ENCODE measurements at places on chromosomes 7 and 10.

DNA sequence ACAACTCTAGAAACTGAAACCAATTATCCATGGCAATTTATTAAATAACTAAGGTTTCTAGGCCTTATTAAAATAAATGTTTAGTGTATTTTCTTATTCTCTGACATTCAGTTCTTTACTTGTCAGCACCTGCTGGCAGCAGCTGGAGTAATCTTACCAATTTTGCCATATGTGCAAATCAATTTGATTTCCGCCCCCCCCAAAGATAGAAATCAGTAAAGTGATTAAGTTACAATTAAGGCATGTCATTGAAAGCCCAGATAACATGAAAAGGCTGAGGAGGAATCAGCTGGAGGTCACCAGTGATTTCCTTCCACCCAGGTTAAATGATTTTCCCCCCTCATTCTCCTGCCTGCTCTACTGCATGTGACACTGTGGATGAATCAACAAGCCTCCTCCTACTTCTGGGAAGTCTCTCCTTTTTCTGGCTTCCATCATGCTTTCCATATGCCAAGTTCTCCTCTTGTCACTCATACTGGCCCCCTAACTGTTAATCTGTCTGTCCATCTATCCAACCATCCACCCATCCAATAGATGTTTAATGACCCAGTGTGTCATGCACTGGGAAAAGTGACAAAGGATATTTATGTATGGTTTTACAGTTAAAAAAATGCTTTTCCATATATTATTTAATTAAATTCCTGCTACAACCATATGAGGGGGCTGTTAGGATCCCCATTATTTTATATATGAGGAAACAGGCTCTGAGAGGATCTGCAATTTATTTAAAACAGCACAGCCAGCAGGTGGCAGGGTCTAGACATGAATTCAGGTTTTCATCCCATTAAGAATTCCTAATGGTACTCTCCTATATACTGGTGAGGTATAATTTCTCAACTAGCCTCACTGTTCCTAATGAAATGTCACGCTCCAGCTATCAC, 116.5 kb downstream of the ATXN7L1 start:
- no peak overlapping the region for H3K27ac ChIP-seq
- H3K4me1 ChIP-seq = peaks cover 26% of the 10 kb centered on the region
- DNase-seq = no peak

GRCh38 chr7:13144673-13145072, 457.2 kb downstream of the ARL4A start:
- DNase-seq = no peak
- no peak overlapping the region for H3K27ac ChIP-seq
- no peaks in the 10 kb centered on the region for H3K36me3 ChIP-seq

- no peak overlapping the region for H3K4me3 ChIP-seq
- H3K27me3 ChIP-seq = no peaks in the 10 kb centered on the region
- no peak for DNase-seq
- H3K27ac ChIP-seq = no peak overlapping the region
- no peaks in the 10 kb centered on the region for H3K36me3 ChIP-seq
These were observed 417.1 kb downstream of the GPAM start for GRCh38 chr10:111766464-111766863.

DNA sequence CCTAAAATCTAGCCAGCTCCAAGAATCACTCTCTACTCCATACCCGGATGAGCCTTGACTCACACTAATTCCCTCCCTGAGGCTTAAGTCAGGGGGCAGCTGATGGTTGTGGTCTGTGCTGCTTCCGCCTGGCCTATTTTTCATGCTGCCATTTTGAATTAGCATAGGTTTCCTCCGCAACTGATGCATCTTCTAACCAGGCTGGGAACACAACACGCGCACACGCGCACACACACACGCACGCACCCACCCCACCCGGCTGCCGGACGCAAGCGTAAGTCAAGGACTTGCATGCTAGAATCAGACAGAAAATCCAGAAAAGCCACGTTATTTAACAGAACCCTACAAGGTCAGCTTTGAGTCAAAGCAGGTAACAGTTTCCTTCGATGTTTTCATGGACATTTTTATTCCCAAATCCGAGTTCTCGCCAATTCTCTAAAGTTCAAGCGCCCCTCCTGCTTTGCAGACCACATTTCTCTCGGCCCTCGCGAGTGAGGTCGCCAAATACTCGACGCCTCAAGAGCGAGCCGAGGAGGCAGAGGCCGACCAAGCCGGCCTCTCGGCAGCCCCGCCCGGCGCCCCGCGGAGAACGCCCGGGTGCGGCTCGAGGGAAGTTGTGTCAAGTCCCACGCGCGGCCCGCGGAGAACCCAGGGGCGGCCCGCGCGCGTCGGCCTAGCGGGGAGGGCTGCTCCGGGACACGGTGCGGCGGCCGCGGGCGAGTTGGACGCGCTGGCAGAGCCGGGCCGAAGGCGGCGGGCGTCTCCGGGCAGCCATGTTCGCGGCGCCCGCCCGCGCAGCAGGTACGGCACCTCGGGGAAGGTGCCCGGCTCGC, 961 bp downstream of the SCRN1 start:
- H3K4me3 ChIP-seq = peak overlapping the region; percentile 58
- peaks cover 10% of the 10 kb centered on the region for H3K4me1 ChIP-seq
- H3K36me3 ChIP-seq = no peaks in the 10 kb centered on the region
- DNase-seq = peak; percentile 17

GRCh38 chr10:61612450-61612849, 50.3 kb upstream of the CABCOCO1 start:
- no peak for DNase-seq
- H3K27me3 ChIP-seq = no peaks in the 10 kb centered on the region
- no peaks in the 10 kb centered on the region for H3K4me1 ChIP-seq

- no peak for DNase-seq
- no peaks in the 10 kb centered on the region for H3K27me3 ChIP-seq
- H3K36me3 ChIP-seq = no peaks in the 10 kb centered on the region
- H3K4me1 ChIP-seq = no peaks in the 10 kb centered on the region
- no peak overlapping the region for H3K4me3 ChIP-seq
- H3K27ac ChIP-seq = no peak overlapping the region
These were observed 148.0 kb downstream of the BICC1 start for GRCh38 chr10:58660575-58661255.

GRCh38 chr7:19561121-19561805, 147.6 kb downstream of the POLR1F start:
- DNase-seq = no peak
- no peak overlapping the region for H3K27ac ChIP-seq
- no peaks in the 10 kb centered on the region for H3K27me3 ChIP-seq
- H3K36me3 ChIP-seq = no peaks in the 10 kb centered on the region
- H3K4me3 ChIP-seq = no peak overlapping the region
- no peaks in the 10 kb centered on the region for H3K4me1 ChIP-seq

DNA sequence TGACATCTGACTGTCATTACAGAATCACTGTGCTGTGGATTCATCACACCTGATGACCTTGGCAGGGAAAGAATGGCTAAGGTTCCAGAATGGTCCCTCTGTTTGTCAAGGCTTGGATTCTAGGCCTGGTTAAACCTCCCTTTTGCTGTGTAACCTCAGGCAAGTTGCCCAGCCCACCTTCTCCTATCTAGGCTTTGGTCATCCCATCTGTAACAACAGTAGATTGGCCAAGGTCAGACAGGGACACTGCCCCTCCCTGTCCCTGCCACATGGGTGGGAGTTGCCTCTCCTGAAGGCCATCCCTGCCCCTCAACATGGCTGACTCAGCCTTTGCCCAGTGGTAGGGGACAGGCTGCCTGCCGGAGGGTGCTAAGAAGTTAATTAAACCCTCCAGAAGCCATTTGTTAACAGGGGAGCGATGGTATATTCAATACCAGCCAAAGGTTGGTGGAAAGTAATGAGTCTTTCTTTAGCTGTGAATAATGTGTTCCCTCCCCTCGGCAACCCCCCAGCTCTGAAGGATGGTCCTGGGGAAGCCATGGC, 149.8 kb upstream of the PCBD1 start:
- no peaks in the 10 kb centered on the region for H3K27me3 ChIP-seq
- H3K4me3 ChIP-seq = no peak overlapping the region
- no peaks in the 10 kb centered on the region for H3K36me3 ChIP-seq

- no peak for DNase-seq
- H3K27ac ChIP-seq = peak overlapping the region; percentile 87
- peak overlapping the region; percentile 61 for H3K4me3 ChIP-seq
- H3K27me3 ChIP-seq = no peaks in the 10 kb centered on the region
These were observed 767 bp downstream of the KRIT1 start for GRCh38 chr7:92244808-92245486.

- H3K4me1 ChIP-seq = no peaks in the 10 kb centered on the region
- H3K4me3 ChIP-seq = no peak overlapping the region
- DNase-seq = no peak
- no peaks in the 10 kb centered on the region for H3K36me3 ChIP-seq
- no peak overlapping the region for H3K27ac ChIP-seq
- H3K27me3 ChIP-seq = peaks cover 4% of the 10 kb centered on the region
These were observed 17.4 kb downstream of the SLC13A4 start for GRCh38 chr7:135710417-135711138.

GRCh38 chr7:12130609-12131008, 80.5 kb upstream of the TMEM106B start:
- no peaks in the 10 kb centered on the region for H3K4me1 ChIP-seq
- H3K36me3 ChIP-seq = no peaks in the 10 kb centered on the region

DNA sequence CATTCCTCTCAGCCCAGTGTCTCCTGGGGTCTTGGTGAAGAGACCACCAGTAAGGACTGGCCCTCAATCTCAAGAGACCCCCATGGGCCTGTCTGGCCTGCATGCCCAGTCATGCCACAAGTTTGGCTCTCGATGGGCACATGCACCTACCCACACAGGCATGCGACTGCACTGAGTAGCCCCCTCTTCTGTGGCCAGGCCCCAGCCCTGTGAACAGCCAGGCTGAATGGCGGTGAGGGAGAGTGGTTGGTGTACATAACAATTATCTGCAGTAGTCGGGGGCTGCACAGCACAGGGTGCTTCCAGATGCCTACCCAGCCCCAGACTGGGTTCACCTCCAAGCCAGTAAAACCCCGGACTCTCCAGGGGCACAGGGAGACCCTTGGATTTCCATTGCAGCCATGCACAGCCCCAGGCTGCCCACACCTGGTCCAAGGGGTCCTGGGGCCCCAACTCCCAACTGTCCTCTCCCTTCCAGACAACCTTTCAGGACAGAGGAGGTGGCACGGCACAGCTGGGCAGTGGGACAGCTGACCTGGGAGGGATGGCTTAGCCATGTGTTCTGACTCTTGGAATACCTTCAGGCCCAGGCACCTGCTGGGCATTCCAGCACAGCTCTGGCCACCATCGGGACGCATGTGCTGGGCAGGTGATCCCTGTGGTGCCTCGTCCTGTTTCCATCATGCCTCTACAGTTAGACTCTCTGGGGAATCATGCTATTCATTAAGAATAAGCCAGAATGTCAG, 21.0 kb upstream of the CSGALNACT2 start:
- no peak for DNase-seq
- no peak overlapping the region for H3K27ac ChIP-seq
- H3K36me3 ChIP-seq = no peaks in the 10 kb centered on the region
- H3K4me3 ChIP-seq = no peak overlapping the region

DNA sequence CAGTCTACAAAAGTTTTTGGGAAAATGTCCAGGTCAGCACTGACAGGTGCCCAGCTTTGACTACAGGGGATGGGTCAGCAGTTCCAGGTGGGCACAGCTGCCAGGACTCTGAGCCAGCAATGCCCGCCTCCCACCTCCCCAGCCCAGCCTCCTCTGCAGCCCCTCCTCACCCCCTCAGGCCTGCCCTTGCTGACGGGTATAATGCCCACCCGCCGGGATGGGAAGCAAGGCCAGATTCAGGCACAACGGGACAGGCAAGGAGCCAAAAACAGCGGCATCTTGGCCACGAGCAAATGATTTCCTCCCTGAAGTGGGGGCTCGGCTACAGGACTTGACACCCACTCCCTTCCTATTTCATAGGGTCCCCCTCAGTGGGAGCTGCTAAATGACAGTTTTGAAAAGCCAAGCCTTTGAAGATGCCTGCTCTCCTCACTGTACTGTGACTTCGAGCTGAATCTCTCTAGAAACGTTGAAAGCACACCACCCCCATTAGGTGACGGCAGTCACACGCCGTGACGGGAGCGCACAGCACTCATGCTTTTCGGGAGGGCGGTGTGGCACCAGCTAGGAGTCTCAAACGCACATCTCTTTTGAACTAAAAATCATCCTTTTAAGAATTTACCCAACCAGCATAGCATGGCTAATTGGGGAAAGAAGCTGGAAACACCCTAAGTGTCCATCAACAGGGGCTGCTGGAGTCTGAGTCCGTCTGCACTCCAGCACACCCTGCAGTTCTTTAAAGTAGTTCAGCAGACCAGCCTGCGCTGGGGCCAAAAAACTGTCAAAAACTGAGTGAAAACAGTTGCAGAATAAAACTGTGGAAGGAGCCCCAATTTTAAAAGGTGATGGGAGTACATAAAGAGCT, 29.6 kb downstream of the MAD1L1 start:
- no peak for DNase-seq
- H3K27me3 ChIP-seq = no peaks in the 10 kb centered on the region
- H3K4me1 ChIP-seq = no peaks in the 10 kb centered on the region
- no peak overlapping the region for H3K27ac ChIP-seq
- H3K4me3 ChIP-seq = no peak overlapping the region
- H3K36me3 ChIP-seq = peaks cover 14% of the 10 kb centered on the region

- no peak overlapping the region for H3K27ac ChIP-seq
- no peaks in the 10 kb centered on the region for H3K36me3 ChIP-seq
- H3K27me3 ChIP-seq = peaks cover 9% of the 10 kb centered on the region
- no peak for DNase-seq
These were observed 483.9 kb upstream of the MKI67 start for GRCh38 chr10:128610113-128610512.

DNA sequence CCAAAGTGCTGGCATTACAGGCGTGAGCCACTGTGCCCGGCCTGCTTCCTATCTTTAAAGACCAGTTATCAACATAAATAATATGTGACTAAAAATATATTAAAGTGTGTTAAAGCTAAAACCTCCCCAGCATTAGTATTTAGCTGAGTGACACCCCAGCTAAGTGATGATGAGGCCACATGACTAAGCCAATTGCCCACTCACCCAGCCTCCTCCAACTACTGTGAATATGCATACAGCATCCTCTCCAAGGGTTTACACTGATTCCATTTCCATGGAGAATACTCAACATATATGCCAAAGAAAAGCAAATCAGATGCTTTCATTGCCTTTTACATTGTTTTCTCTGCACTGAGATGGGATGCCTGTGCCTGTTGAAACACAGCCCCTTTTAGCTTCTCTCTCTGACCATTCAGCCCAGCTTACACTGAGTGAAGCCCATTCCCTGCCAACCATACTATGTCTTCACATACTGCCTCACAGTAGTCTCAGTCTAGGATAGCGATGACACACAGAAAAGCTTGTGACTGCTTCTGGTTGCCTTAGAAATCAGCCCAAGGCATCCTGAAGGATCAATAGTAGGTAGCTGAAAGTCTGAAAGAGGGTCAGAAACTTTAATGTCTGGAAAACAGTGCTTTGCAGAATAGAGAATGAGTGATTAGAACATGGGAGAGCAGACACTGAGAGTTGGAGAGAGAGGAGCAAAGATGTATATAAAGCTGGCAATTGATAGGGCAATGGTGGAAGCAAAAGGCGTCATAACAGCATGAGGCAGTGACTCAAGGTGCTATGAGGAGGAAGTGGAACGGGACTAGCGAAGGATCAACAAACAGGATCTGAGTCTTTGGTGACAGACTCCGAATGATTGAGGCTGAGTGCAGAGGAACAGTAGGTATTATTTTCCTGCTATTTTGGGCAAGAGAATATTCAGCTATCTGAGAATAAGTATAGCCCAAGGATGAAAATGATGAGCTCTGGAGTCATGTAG, 19.8 kb upstream of the ATE1 start:
- no peaks in the 10 kb centered on the region for H3K27me3 ChIP-seq
- no peaks in the 10 kb centered on the region for H3K4me1 ChIP-seq
- no peak overlapping the region for H3K4me3 ChIP-seq
- no peaks in the 10 kb centered on the region for H3K36me3 ChIP-seq
- DNase-seq = no peak
